ENCODE measurements at places on chromosomes 13 and 19.

DNA sequence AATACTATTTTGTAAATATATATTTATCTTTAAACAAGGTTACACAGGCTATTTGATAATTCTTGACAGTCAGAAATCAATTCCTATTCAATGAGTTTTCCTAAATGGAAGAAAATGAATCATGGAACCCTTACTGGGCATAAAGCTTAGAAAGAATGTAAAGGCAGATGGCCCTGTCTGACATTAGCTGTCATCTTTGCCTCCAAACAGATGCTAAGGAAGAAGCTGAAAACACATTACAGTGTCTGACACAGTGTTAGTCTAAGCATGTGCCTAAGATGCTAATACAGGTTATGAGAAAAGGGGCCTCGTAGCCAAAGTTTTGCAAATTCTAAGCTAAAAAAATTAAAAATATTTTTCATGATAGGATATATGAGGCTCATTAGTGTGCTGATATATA lies 112.8 kb downstream of the ITGBL1 start:
- no peak for DNase-seq

DNA sequence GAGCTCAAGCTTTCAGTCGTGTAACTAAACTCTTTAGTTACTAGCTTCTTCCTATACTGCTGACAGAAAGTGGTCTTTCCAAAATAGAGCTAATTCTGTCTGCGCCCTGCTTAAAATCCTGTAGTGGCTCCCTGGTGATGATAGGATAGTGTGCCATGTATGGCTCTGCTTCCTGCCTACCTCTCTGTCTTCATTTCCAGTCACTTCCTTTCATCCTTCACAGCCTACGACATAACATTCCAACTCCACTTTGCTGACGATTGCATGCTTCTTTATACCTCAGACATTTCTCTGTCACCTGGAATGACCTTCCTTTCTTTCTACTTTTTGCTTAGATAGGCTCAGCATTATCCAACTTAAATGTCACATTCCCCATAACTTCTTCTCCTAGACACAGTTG lies 190.8 kb downstream of the MAB21L1 start:
- no peak for DNase-seq

- peak; percentile 41 for DNase-seq
Measured at GRCh38 chr13:98451676-98452470, 125.0 kb downstream of the STK24 start.

DNA sequence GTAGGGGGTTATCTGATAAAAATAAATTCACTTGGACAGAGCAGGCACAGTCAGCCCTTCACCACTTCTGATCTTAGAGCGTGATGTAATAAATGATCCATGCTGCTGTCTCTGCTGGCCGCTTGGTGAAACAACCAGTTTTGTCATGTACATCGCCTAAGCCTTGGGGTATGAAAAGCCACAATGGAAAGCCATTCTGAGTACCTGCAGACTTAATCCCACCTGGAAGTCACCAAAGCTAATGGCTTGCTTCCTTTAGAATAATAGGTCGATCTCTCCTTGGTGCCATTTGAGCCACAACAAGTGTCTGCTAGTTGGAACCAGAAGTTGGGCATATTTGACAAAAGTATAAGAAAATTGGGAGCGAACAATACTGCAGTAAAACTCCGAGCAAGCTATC lies 1649.7 kb upstream of the SPRY2 start:
- no peak for DNase-seq

DNA sequence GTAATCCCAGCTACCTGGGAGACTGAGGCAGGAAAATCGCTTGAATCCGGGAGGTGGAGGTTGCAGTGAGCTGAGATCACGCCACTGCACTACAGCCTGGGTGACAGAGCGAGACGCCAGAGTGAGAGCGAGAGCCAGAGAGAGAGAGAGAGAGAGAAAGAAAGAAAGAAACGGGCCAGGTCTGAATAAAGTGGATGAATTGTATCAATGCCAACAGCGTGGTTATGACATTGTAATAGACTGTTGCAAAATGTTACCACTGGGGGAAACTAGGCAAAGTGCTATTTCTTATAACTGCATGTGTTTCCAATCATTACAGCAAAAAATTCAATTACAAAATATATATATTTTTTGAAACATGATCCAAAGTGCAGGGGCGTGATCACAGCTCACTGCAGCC lies 11.8 kb upstream of the BTBD2 start:
- peak; percentile 90 for DNase-seq

GRCh38 chr13:23616228-23616627 lies 46.0 kb downstream of the TNFRSF19 start:
- DNase-seq = no peak
